ENCODE measurements at places on chromosomes 12 and 14. TPM values are rescaled to one million over a fixed set of nuclear protein-coding genes. Genes with fewer than 3 reads are reported as not detected.

DNA sequence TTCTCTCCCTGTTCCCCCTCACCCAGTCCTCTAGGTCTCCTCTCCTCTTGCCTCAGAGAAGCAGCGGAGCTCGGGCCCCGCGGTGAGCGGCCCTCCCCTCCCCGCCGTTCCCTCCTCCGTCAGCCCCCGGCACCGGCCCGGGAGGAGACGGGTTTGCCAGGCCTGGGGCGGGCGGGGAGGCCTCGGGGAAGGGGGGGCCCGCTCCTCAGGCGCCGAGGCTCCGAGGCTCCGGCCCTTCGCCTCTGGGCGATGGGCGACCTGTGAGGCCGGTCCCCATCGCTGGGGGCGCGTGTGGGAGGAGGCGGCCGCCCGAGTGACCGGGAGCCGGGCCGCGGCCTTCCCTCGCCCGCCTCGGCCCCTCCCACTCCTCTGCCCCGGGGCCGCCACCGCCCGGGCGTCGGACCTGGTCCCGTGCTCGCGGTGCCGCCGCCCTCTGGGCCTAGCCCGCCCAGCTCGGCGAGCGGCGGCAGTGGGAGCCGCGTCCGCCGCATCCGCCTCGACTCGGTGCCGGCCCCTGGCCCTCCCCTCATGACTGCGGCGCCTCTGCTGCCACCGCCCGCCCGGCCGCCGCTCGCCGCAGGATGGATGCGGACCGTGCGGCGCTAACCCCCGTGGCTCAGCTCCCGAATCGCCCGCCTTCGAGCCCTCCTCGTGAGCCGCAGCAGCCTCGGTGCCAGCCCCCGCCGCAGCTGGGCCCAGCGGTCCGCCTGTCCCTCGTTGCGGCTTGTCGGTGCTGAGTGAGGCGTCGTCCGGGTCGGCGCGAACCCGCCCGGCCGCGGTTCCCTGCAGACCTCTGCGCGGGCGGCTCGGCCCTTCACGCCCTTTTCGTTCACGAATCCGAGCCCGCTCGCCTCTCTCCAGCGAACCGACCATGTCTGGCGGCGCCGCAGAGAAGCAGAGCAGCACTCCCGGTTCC is 574 bp downstream of the WNK1 start:
- DNase-seq: peak; percentile 56

- DNase-seq: no peak
Observed at GRCh38 chr14:69079747-69080146, 73.2 kb downstream of the DCAF5 start.

The TDRD9 gene
- total RNA-seq: 3.3 TPM

DNA sequence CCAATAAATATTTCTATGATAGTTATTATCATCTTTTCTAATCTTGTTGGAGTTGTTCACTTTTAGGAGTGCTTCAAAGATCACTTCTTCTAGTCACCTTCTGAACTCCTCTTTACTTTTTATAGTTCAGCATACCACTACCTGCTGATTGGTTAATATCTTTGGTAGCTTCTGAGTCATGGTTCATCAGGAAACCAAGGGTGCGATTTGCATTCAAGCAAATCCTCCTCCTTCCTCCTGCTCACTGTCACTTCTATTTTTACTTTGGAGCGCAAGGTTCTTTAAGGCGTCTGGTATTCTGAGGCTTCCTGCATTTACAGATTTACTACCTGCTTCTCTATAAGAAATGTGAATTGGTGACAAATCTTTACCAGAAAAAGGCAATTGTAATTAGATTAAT is 24.0 kb downstream of the SYT1 start:
- no peak for DNase-seq

The EEF1AKMT3 gene
- total RNA-seq: 3.0 TPM

DNA sequence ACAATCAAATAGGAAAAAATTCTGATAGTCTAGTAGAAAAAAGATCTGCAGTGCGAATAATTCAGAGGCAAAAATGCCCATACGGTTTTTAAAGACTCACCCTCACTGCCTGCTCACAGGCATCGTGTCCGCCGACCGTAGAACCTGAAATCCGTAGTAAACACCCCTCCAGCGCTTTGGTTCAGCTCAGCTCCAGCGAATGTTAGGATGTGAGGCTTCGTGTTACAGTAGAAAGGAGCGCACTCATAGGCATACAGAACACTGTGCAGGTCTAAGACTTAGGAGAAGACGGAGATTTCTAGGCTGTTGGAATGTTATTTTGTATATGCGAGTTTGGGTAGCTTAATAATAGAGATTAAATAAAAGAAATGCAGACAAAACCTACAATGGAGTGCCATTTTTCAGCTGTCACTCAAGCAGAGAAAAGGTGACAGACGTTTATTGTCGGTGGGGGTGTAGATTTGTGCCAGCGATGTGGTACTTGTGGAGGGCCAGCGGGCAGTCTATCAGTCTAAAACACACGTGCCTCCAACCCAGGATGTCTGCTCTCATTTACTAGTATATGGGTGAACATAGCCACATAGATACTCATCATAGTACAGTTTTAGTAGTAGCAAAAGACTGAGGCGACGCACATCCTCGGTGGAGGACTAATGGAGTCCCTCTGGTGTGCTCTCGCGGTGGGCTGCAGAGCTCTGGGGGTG is 25.7 kb downstream of the SFSWAP start:
- no peak for DNase-seq

DNA sequence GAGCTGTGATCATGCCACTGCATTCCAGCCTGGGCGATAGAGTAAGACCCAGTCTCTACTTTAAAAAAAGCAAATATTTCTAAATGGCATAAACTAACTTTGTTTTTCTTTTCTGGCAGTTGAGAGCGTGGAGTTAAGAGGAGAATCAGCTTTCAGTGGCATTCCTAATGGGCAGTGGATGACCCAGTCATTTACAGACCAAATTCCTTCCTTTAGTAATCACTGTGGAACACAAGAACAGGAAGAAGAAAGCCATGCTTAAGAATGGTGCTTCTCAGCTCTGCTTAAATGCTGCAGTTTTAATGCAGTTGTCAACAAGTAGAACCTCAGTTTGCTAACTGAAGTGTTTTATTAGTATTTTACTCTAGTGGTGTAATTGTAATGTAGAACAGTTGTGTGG is 21.2 kb downstream of the TDG start:
- DNase-seq: peak; percentile 37

The RTN1 gene
- 0.63 TPM for total RNA-seq

GRCh38 chr12:101969-102878 is 35.7 kb downstream of the IQSEC3 start:
- DNase-seq: no peak

GRCh38 chr14:56156096-56156495 is 37.9 kb downstream of the PELI2 start:
- DNase-seq: no peak

GRCh38 chr12:108572166-108572790 is 9.9 kb downstream of the ISCU start:
- DNase-seq: no peak

DNA sequence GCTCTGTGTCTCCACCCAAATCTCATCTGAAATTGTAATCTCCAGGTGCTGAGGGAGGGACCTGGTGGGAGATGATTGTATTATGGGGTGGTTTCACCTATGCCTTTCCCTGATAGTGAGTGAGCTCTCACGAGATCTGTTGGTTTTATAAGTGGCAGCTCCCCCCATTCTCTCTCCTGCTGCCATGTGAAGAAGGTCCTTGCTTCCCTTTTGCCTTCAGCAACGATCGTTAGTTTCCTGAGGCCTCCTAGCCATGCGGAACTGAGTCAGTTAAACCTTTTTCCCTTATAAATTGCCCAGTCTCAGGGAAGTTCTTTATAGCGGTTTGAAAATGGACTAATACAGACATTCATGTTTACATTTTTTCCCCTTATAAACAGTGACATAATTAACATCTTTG is 36.1 kb downstream of the PELI2 start:
- no peak for DNase-seq

- DNase-seq: no peak
Observed at GRCh38 chr12:39157696-39158342, 252.4 kb upstream of the CPNE8 start.

The PMCH gene
- total RNA-seq: not detected

GRCh38 chr12:109010259-109010658 is 10.6 kb downstream of the SVOP start:
- no peak for DNase-seq

DNA sequence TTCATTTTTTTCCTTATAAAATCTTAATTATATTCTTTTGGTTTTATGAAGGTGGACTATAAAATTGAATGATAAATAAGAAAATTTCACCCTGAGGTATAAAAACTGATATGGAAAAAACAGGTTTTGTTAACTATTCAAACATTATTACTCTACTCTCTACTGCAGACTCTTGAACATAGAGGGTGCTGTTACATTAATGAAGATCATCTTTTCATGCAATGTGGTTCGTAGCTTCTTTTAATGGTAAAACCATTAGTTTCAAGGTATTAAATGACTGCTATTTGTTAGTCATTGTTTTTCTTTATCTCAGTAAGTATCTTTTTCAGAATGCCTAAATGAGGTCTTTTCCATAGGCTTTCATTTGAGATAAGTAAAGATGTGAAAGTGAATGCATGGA is 510.4 kb downstream of the SLC16A7 start:
- DNase-seq: peak; percentile 45

DNA sequence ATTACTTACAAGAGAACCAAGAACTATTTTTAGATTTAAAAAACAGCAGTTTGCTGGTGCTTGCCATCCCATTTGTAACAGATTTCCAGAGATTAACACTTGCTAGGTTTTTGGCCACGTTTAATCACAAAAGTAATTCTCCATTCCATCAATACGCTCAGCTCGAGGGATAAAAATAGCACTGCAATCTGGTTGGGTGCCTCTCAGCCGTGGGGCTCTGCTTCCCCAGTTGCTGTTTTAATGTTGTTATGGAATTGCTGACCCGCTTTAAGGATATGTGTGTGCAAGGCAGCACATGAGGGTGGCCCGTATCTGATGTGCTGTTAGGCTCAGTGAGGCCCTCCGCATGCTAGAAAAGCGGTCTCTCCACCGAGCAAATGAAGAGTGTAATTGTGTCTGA is 222.2 kb upstream of the TMEM260 start:
- no peak for DNase-seq

GRCh38 chr12:11882301-11883019 is 188.3 kb upstream of the BCL2L14 start:
- no peak for DNase-seq

The TOGARAM1 gene
- 20.7 TPM for total RNA-seq

The TMEM229B gene
- total RNA-seq: 0.06 TPM

The LGR5 gene
- 0.06 TPM for total RNA-seq

The FITM1 gene
- 12.9 TPM for total RNA-seq

DNA sequence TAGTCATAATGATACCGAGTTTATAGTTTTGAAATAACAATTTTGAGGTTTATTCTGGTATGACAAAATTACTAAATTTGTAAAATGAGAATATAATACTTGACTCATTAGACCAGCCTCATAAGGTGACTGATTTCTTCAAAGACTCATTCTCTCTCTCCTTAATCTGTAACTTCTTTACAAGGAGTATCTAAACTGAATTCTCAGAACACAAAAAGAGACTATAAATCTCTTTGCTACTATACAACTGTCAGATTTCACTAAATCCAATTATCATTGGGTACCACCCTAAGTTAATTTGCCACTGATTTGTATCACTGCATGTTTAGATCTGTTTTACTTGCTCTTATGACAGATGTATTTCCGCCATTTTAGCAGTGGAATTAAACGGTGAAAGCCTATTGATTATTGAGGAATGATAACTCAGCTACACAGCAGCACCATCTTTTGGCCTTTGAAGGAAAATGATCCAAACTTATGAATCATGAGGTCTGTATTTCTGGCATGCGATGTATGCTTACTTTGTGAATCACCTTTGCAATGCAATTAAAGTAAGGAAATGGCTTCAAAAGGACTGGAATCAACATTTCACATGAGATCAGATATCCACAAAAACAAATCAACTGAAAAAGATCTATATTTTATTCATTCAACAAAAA is 161.2 kb downstream of the RERGL start:
- peak; percentile 86 for DNase-seq

The TPH2 gene
- not detected for total RNA-seq

The ITGB7 gene
- total RNA-seq: not detected

The GNS gene
- total RNA-seq: 181 TPM

DNA sequence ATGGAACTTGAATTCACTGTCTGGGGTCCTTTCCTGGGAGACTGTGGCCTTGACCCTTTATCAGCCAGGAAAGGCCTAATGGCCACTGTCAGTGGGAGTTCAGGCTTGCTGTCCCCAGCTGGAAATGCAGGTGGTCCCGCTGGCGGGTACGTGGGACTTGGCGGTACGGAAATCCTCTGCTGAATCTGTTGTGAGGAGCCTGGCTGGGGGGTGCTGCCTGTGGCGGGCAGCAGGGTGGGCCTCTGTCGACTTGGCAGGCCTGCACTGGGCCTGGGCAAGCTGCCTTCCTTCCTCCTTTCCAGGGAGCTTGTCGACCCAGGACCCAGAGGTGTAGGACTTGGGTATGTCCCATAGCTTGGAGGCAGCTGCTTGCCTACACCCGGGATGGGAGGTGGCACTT is 26.3 kb downstream of the ZFYVE21 start:
- DNase-seq: no peak

The PPP1R1A gene
- not detected for total RNA-seq

GRCh38 chr14:103206023-103206481 is 82.8 kb downstream of the TNFAIP2 start:
- no peak for DNase-seq

- no peak for DNase-seq
Observed at GRCh38 chr12:27387473-27387872, 54.8 kb downstream of the BMAL2 start.

The KRT83 gene
- total RNA-seq: not detected

DNA sequence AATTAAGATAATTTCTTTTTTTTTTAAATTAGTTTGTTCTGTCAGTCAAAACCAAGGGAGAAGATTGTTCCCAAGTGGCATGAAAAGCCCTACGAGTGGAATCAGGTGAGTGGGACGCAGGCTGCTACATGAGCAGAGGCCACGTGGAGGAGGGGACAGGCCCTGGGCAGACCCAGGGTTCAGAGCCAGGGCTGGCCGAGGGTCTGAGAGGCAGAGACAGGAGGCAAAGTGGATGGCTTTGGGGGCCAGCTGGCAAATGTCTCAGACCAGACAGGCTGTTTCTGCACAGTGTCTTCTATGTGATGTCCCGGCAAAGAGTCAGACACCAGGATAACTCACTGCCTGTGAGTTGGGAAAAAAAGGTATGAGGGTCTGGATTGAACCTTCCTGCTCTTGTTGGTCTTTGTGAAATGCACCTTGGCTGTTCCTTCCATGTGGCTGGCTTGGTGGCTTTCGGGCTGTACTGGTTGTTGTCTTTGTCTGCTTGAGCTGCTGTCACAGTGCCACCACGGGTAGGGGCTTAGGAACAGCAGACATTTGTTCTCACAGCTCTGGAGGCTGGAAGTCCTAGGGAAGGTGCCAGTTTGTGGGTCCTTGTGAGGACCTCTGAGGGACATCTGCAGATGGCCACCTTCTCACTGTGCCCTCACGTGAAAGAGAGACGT is 35.8 kb upstream of the ASPG start:
- DNase-seq: peak; percentile 22

DNA sequence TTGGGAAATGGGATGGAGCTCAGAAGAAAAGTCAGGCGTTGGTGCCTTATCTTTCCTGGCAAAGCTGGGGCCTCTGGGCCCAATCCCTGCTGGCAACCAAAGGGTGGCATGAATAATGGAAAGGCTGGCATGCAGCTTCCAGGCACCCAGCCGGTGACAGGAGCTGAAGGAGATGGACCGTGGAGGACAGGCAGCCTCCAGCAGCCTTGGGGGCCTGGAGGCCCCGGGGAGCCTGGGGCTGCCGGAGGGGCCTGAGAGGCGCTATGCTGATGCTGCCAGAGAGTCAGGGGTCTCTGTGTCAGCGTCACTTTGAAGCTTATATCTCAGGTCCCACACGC is 38.2 kb upstream of the EML1 start:
- DNase-seq: no peak

- no peak for DNase-seq
Observed at GRCh38 chr14:75155169-75155568, 21.2 kb downstream of the TMED10 start.

The SMIM41 gene
- total RNA-seq: not detected

Measured in LHCN-M2 (cell line).